H7 (cell line): ENCODE measurements at places on chromosomes 3 and 15. TPM values are rescaled to one million over a fixed set of nuclear protein-coding genes. Genes with fewer than 3 reads are reported as not detected.

CSPG4 gene
- 4.3 and 5.0 TPM in 2 replicates for total RNA-seq

TXNRD3 gene
- 2.0 and 10.6 TPM in 2 replicates for total RNA-seq

RLBP1 gene
- total RNA-seq, result 0.15 TPM in 1 of 2 replicates, not detected in the other

CGNL1 gene
- 10.6 and 17.0 TPM in 2 replicates for total RNA-seq

LRRN1 gene
- total RNA-seq, result 22.6 and 31.7 TPM in 2 replicates

DPP8 gene
- 18.4 and 21.1 TPM in 2 replicates for total RNA-seq

ARHGEF26 gene
- 5.4 and 6.0 TPM in 2 replicates for total RNA-seq

DNA sequence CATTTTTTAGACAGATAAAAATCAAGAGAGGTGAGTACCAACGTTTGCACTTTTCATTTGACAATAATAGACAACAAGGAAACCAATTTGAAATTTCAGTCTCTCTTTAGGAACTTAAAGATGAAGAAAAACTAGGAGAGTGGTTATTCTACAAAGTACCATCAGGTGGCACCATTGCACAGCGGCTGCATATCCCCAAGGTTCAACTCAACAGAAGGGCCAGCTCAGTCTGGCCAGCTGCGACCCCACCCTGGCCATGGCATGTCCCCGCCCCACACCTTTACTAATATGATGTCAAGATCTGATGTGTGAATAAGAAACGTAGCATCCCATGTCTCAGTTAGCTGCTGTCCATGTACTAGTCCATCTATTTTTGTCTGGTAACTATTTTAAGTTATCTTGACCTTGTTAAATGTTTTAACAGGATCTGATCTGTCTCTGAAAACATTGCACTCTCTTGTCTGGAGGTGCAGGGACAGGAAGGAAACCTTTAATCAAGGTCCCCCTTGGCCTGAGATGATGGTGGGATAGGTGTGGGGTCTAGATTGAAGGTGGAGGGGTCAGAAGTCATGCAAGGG is 35.5 kb upstream of the CGNL1 start:
- peak; percentile 82 for DNase-seq

DNA sequence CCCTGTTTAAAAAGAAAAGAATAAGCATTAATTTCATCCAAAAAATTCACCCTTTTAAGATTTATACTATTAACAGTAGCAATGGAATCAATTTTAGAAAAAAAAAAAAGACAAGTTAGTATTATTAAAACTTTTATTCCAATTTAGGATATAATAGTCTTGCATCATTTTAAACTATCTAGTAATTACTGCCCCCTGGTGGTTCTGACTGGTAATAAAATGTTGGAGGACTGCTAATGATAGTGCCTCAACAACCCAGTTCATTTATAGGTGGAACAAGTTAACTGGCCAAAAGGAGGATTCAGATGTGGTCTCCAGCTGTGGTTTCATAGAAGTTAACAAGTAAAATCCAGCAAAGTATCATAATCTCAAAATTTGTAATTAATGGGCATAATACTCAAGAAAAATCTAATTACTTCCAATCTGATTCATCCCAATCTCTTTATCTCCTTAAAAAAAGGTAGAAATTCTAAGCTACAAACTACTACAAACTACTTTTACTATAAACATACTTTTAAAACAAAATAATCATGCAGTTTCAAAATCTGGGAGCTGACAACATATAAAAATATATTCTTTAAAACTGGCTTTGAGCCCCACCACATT is 30.7 kb upstream of the WDR49 start:
- DNase-seq, result peak; percentile 26

DNA sequence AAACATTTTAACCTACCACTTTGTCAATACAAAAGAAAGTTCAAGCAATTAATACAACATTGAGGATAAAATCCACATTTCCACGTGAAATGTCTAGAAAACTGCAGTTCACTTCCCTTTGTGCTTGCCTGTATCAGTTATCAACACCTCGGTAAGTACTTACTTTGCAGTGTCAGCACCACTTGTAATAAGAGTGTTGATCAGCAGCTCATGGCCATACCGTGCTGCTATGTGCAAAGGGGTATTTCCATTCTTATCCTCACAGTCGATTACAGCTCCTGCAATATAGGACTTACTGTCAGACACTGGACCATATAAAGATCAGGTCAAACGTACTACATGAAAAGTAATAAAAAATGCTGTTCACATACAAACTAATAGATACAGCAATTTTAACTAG is 84.4 kb downstream of the ANKRD28 start:
- DNase-seq, result no peak

DNA sequence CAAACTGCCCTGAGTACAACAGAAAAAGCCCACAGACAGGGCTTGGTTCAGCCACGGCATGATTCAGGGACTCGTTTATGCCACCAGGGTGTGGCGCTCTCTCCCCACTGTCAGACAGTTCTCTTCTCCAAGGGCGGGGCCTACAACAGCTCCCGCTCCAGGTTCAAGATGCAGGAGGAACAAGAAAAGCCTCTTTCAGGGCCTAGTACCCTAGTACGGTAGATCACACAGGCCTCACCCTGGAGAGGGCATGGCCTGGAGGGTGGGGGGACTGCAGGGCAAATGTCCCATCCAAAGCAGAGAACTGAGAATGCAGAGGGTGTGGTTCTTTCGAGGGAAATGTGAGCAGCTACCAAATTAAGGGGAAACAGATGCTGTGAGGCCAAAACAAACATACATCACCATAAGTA is 12.0 kb downstream of the MESD start:
- peak; percentile 82 for DNase-seq

GRCh38 chr15:41574158-41574557 is 15.1 kb downstream of the TYRO3 start:
- no peak for DNase-seq

DNA sequence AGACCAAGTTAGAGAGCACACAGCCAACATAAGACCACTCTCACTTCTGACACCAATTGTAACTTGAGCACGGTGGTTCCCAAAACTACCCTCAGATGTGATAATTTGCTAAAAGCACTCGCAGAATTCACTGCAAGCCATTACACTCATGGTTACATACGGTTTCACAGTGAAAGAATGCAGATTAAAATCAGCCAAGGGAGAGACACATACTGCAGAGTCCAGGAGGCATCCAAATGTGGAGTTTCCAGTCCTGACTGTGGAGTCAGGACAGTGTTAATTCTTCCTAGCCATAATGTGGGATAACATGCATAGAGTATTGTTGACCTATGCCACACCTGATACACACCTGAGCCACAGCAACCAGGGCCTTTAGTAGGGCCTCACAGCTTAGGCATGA is 956.4 kb downstream of the NTRK3 start:
- no peak for DNase-seq

- no peak for DNase-seq
Measured at GRCh38 chr3:108408883-108409799, 101.3 kb downstream of the MYH15 start.

GRCh38 chr3:124401843-124402242 is 328.4 kb upstream of the UMPS start:
- DNase-seq, result no peak

- peak; percentile 95 for DNase-seq
Measured at GRCh38 chr15:40421246-40422157, 15.9 kb downstream of the IVD start.
